ENCODE measurements at places on chromosomes 2 and 18.

GRCh38 chr2:69223759-69224511 lies 163.1 kb downstream of the GFPT1 start:
- no peak for DNase-seq

GRCh38 chr2:101809698-101810097 lies 112.2 kb downstream of the MAP4K4 start:
- no peak for DNase-seq

GRCh38 chr2:69224512-69224837 lies 162.6 kb downstream of the GFPT1 start:
- no peak for DNase-seq

DNA sequence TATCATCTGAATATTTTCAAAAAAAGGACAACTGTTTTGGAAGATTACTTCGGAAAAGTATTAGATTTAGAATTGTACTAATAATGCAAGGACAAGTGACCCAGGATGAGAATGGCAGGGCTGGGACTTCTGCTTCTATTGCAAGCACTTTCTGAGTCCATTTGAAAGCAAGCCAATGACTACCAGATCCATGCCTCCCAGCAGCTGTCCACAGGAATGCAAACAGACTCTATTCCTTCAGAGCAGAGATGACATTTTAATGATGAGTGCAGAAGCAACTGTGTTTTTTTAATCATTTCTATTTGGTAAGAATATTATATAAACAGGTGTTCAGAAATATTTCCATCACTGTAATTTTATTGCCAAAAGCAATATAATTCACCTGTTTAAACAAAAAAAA lies 456.7 kb downstream of the SOX11 start:
- DNase-seq, result no peak

- no peak for DNase-seq
These were observed 61.6 kb upstream of the TACR1 start for GRCh38 chr2:75260946-75261345.

DNA sequence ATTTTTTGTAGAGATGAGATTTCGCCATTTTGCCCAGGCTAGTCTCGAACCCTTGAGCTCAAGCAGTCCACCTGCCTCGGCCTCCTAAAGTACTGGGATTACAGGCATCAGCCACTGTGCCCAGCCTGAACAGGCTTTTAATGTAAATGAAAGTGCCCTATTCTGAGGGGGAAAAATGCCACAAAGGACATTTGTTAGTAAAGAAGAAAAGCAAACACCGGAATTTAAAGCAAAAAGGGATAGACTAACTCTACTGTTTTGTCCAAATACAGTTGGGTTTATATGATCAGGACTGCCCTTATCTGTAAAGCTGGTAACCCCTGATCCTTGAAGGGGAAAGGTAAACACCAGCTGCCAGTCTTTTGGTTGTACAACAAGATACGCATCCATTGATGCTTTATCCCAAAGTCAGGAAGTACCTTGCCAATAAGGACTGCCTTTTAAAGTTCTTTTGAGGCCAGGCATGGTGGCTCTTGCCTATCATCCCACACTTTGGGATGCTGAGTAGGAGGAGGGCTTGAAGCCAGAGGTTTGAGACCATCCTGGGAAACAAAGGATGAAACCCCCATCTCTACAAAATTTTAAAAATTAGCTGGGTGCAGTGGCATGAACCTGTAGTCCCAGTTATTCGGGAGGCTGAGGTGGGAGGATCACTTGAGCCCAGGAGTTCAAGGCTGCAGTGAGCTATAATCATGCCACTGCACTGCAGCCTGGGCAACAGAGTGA lies 13.1 kb downstream of the CLEC4F start:
- no peak for DNase-seq

- DNase-seq, result no peak
These were observed 24.9 kb downstream of the COPS9 start for GRCh38 chr2:240111253-240111652.

DNA sequence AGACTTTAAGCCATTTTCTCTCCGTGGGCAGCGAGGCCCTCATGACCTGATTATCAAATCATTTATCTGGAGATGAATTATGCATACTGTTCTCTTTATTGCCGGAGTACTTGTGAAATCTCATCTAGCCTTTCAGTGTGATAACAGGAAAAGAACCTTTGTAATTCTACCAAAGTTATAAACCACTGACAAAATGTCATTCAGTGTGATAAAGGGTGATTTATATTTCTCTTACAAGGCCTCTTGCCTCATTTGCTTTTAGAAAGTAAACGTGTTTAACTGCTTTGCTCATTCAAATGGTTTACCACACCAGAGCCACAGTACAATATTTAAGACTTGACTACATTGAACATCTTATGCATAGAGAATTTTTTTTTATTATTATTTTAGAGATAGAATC lies 13.8 kb downstream of the MTCL1 start:
- DNase-seq, result no peak
